ENCODE measurements at places on chromosomes 1 and 21.

- DNase-seq = no peak
These were observed 684.4 kb downstream of the PLA2G4A start for GRCh38 chr1:187513190-187513589.

- DNase-seq = no peak
These were observed 391 bp upstream of the KIAA1614 start for GRCh38 chr1:180912211-180912800.

- no peak for DNase-seq
These were observed 208.3 kb downstream of the TOMM20 start for GRCh38 chr1:234920136-234920842.

- no peak for DNase-seq
These were observed 15.1 kb downstream of the ZBTB8A start for GRCh38 chr1:32554288-32554687.

Measured in stimulated activated CD8-positive, alpha-beta memory T cell treated with anti-CD3 and anti-CD28 coated beads, Interleukin-7, amount 100 ng/mL, for 4 hours (primary cell).